GM23248 (cell line): ENCODE measurements at places on chromosomes 5 and 9. TPM values are rescaled to one million over a fixed set of nuclear protein-coding genes. Genes with fewer than 3 reads are reported as not detected.
A peak's percentile ranks its signal among the peaks of the same experiment; 100 is the strongest.

GRCh38 chr9:132969783-132970182 is 8.7 kb upstream of the GFI1B start:
- no peak for DNase-seq

DNA sequence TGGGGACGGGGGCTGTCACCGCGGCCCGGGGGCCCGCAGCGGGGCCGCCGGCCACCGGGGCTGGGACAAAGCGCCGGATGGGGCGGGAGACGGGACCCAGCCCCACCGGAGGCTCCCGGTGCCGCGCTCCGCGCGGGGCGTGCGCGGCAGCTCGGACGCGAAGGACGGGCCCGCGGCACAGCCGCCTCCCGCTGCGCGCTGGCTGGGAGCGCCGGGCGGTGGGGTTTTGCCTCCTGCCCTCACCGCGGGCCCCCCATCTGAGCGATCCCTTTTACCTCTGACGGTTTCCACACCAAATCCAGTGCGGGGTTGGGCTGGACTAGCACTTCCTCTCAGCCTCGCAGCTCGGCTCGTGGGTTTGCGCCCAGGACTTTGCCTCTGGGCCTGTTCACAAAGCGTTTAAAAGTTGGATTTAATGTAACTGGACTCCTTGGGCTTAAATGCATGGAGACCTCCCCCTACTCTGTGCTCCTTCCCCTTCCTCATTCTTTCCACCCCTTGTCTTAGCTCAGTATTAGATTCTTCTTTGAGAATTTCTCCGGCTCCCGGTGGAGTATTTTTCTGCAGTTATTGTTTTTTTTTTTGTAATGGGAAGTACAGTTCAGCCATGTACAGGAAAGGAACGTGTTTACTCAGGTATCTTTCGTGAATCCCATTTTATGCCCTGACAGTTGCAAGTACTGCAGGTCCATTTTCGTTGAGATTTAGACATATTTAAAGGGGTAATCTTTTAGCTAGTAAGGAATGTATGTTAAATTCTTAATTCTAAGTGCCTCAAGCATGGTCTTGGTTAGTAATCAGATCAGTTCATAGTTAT is 691 bp downstream of the FCHO2 start:
- DNase-seq = peak; percentile 77

- peak; percentile 54 for DNase-seq
Observed at GRCh38 chr9:126395439-126396212, 69.0 kb downstream of the MVB12B start.

- no peak for DNase-seq
Observed at GRCh38 chr5:149389552-149390495, 10.7 kb upstream of the IL17B start.

DNA sequence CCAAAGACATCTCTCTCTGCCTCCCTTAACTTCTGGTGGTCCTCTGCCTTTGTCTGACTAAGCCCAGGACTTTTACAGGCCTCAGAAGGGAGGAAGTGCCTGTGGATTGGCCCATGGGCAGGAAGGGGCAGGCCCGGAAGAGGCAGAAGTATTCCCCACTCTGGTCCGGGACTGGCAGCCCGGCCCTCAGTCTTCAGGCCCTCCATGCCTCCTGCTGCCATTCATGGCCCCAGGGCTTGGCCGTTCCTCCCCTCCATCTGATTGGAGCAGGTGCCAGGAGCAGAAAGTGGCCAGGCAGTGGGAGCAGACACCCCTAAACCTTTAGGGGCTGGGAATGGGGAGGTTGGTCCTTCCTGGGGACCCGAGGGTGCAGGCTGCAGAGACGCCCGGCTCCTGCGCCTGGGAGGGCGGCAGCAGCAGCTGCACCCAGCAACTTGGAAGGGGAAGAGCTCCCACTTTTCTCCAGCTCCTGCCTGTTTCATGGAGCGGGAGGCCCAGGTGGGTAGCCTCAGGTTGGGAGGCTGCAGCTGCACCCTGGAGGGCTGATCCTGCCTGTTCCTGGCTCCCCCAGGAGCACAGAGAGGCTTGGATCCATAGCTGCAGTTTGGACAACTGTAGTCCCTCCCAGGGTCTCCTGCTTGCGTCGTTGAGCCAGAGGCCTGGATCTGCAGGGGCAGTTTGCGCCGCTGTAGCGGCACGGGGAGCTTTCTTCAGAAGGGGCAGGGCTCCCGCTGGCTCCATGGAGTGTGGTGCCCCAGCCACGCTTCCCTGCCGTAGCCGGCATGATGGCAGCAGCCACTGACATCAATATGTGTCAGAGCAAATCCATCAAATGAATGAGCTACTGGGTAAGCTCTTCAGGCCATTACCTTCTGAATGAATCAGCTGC is 661.5 kb upstream of the NUDT12 start:
- no peak for DNase-seq

Gene SPOUT1
- 15.9 and 53.0 TPM in 2 replicates for total RNA-seq

Gene FSTL4
- total RNA-seq = not detected in 2 replicates
